Renal cortical epithelial cell (primary cell): ENCODE measurements at places on chromosomes 2 and 18. TPM values are rescaled to one million over a fixed set of nuclear protein-coding genes. Genes with fewer than 3 reads are reported as not detected.

Gene GKN2
- total RNA-seq: not detected in 2 replicates

Gene PSMA8
- not detected in 2 replicates for total RNA-seq

Gene DNAH7
- 1.0 and 7.9 TPM in 2 replicates for total RNA-seq

Gene CBLN2
- total RNA-seq: 0.05 and 0.17 TPM in 2 replicates

Gene SH2D6
- 0.40 TPM in 1 of 2 replicates, not detected in the other for total RNA-seq

- DNase-seq: no peak
Observed at GRCh38 chr2:239178954-239179353, 221.9 kb downstream of the HDAC4 start.

DNA sequence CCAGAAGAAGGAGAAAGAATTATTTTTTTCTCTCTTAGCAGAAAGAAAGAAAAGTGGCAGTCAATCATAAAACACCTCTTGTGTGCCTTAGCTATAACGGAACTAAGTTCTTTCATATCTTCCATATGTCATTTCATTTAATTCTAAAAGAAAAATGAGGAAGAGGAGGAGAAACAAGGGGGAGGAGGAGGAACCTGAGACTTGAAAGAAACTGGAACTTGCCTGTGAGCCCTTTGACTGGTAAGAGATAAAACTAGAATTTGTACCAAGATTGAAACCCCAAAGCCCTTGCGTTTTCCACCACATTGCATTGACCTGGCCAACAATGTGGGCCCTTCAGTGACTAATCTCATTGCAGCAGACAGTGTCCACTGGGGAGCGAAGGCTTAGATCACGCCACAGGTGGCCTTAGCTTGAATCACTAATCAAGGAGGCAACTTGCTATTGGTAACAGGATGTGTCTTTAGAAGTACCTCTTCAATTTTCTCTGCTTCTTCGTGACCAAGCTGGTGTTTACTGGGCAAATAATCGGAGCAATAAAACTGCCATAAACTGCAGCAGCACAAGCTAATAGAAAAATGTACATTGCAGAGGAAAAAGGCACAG, 307.9 kb downstream of the CLIP4 start:
- DNase-seq: no peak

DNA sequence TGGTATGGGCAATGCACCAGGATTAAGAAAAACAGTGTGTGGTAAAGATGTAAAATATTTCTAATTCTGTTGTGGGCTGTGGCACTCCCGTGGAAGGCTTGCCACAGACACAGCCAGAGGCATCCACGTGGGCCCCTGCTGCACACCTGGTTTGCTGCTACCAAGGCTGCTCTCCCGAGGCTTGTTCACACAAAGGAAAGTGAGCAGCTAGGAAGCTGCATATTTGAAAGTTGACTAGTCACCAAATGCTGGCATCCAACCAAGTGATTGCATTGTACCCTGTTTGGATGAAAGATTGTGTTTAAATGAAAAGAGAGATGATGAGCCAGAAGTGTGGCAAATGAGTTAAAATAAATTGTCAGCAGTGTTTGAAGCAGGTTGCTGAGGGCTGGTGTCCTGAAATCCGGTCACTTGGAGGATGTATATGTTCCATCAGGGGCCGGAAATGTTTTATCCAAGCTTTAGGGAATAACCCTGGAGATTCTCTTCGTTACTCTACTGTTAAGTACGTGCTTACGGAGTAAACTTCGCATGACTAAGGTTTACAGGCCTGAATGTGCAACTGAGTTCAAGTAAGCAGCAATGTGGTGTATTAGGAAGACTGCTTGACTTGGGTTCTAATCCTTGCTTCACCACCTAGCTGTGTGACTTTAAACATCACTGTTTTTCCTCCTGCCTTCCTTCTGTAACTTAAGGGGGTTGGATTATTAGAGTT, 86.1 kb downstream of the MSH2 start:
- DNase-seq: peak; percentile 87

- DNase-seq: no peak
Observed at GRCh38 chr2:197236816-197237215, 73.8 kb downstream of the ANKRD44 start.

DNA sequence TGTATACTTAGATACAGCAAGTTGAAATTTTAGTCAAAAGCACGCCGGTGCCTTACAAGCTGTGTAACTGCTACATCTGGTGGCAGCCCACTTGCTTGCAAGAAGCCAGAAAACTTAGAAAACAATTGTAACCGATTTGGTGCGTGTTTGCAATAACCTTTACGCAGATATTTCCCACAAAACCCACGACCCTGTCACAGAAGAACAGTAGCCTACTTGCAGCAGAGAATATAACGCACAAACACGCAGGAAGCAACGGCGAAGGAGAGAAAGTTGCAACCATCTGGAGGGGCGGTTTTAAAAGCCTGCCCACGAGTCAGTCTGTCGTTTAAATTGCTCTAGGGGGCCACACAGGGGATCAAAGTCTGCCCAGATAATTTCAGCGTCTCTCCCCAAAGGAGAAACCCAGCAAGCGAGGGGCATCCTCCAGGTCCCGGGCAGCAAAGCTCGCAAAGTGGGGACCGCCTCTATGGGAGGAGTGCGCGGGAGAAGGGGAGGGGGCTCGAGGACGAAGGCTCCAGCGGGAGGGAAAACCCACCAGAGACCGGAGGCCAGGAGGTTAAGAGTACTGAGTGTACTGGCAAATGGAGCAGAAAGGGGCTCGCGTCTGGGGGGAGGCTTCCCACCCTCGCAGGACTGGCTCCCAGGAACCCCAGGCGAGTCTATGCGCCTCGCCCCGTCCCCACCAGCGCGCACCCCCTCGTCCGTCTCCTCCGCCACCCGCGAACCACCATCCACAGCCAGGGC, 1.1 kb downstream of the TLK1 start:
- peak; percentile 63 for DNase-seq

- no peak for DNase-seq
Observed at GRCh38 chr18:77822632-77823031, 573.0 kb downstream of the GALR1 start.

- no peak for DNase-seq
Observed at GRCh38 chr2:10905862-10906143, 5.9 kb upstream of the KCNF1 start.

GRCh38 chr18:48928787-48929186, 22.0 kb downstream of the SMAD7 start:
- peak; percentile 72 for DNase-seq

- no peak for DNase-seq
Observed at GRCh38 chr2:43110442-43110871, 115.9 kb downstream of the ZFP36L2 start.

- DNase-seq: peak; percentile 60
Observed at GRCh38 chr2:79585701-79586433, 73.0 kb downstream of the CTNNA2 start.
